ENCODE measurements at places on chromosomes 2 and 18. TPM values are rescaled to one million over a fixed set of nuclear protein-coding genes. Genes with fewer than 3 reads are reported as not detected.

DNA sequence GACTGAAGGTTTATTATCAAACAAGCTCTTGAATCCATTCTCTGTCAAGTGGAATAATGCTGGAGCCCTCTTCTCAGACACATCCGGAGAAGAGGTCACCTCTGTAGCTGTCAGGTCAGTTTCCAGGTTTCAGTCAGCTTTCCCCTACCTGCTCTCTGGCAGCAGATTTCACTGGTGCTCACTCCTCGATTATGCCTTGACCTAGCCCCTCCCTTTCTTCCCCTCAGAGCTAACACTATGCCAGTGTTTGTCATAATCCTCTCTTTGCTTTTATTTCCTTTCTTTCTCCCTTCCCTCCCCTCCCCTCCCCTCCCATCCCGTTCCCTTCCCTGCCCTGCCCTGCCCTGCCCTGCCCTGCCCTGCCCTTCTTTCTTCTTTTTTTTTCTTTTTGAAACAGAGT lies 22.5 kb upstream of the PLEKHM3 start:
- DNase-seq: peak; percentile 62
- H3K27ac ChIP-seq: peak overlapping the region; percentile 19
- no peak overlapping the region for H3K4me3 ChIP-seq
- H3K27me3 ChIP-seq: no peaks in the 10 kb centered on the region

- H3K4me1 ChIP-seq: no peaks in the 10 kb centered on the region
- no peak overlapping the region for H3K4me3 ChIP-seq
- no peak overlapping the region for H3K27ac ChIP-seq
- no peak for DNase-seq
- no peaks in the 10 kb centered on the region for H3K36me3 ChIP-seq
Observed at GRCh38 chr2:179703702-179704101, 157.7 kb downstream of the ZNF385B start.

DNA sequence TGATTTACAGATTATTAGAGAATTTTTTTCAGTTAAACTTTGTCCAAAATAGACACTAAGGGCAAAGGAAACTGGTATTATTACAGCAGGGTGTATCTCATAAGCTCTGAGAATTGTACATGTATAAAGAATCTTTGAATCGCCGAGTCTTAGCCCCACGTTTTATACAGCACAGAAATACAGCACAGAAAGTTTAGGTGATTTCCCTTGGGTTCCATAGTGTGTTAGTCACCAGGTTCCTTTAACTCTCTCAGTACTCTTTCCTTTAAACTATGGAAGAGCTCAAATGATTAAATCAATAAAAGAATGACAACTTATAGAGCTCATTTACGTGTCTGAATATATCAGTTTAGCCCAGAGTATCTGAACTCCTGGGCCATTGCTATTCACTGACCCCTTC lies 256.8 kb downstream of the NEDD4L start:
- no peaks in the 10 kb centered on the region for H3K36me3 ChIP-seq
- H3K4me1 ChIP-seq: no peaks in the 10 kb centered on the region
- H3K27ac ChIP-seq: no peak overlapping the region
- DNase-seq: no peak
- no peaks in the 10 kb centered on the region for H3K27me3 ChIP-seq
- H3K4me3 ChIP-seq: no peak overlapping the region

DNA sequence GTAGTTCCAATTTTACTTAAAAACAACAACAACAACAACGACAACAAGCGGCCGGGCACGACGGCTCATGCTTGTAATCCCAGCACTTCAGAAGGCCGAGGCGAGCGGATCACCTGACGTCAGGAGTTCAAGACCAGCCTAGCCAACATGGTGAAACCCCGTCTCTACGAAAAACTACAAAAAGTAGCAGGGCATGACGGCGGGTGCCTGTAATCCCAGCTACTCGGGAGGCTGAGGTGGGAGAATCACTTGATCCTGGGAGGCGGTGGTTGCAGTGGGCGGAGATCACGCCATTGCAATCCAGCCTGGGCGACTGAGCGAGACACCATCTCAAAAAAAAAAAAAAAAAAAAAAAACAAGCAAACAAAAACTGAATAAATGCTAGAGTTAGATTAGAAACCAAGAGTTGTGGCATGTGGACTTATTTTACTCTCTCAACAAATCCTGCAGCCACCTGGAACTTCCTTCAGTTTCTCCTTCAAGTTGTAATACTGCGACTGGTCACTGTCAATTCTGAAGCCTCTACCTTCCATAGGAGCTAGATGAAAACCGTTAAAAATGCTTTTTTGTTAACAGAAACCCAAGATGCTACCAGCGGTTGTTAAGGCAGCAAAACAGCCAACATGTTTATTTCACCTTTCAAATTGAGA lies 1.3 kb downstream of the ATP5F1A start:
- DNase-seq: peak; percentile 41
- no peaks in the 10 kb centered on the region for H3K27me3 ChIP-seq
- H3K4me3 ChIP-seq: peak overlapping the region; percentile 97
- no peaks in the 10 kb centered on the region for H3K4me1 ChIP-seq
- H3K36me3 ChIP-seq: peaks cover 4% of the 10 kb centered on the region
- H3K27ac ChIP-seq: peak overlapping the region; percentile 98

GRCh38 chr2:29878898-29879297 lies 42.5 kb downstream of the ALK start:
- no peak for DNase-seq
- H3K4me3 ChIP-seq: no peak overlapping the region
- H3K27ac ChIP-seq: no peak overlapping the region
- H3K4me1 ChIP-seq: no peaks in the 10 kb centered on the region

DNA sequence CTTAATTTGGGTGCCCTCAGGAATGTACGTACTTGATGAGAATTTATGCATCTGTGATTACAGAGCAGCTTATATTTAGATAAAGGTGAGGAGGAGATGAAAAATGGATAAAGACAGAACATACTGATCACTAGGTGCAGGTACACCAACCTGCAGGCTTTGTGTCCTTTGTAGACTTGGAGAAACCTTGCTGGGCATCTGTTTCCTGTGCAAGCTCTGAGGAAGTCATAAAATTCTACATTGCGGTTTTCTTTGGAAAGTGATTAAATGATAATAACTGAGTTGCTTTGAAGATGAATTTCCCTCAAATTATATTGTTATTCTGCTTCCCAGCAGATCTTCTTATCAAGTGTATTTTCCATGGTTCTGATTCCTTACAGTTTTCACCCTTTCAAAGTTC lies 7.7 kb downstream of the RAB27B start:
- H3K27me3 ChIP-seq: no peaks in the 10 kb centered on the region
- H3K27ac ChIP-seq: no peak overlapping the region
- H3K4me1 ChIP-seq: no peaks in the 10 kb centered on the region

DNA sequence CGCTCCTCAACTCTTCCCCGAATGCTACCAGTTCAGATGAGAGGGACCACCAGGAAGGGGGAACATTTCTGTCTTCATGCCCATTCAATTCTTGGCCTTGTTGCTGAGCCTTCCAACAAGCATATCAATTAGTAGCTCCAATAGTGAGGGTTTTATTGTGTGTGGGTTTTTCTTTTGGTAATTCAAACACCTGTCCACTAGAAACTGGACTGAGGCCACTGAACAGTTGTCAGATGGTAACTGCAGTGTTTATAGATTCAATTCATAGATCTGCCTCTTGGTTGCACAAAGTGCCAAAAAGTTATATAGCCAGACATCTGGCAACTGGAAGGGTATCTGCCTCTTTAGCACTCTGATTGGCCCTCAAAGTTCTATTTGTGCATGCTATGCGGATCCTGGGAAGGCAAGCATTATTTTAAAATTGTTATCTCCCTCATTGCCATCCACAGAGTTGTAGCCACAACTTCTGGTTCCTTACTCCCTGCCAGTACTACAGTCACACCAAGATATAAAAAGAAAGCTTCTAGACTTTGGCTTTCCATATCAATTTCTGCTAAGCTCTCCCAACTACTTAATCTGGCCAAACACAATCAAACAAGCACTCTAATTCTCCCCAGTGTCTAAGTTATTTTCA lies 83.3 kb upstream of the ZNF521 start:
- H3K27ac ChIP-seq: no peak overlapping the region
- no peaks in the 10 kb centered on the region for H3K4me1 ChIP-seq
- DNase-seq: no peak
- H3K27me3 ChIP-seq: no peaks in the 10 kb centered on the region

GRCh38 chr2:66824926-66825325 lies 390.0 kb downstream of the MEIS1 start:
- no peaks in the 10 kb centered on the region for H3K36me3 ChIP-seq
- DNase-seq: no peak
- H3K4me3 ChIP-seq: no peak overlapping the region
- no peaks in the 10 kb centered on the region for H3K27me3 ChIP-seq
- no peak overlapping the region for H3K27ac ChIP-seq
- H3K4me1 ChIP-seq: no peaks in the 10 kb centered on the region

- H3K27me3 ChIP-seq: no peaks in the 10 kb centered on the region
- no peak overlapping the region for H3K27ac ChIP-seq
- no peaks in the 10 kb centered on the region for H3K36me3 ChIP-seq
- no peak for DNase-seq
- H3K4me1 ChIP-seq: no peaks in the 10 kb centered on the region
- no peak overlapping the region for H3K4me3 ChIP-seq
Observed at GRCh38 chr2:41930807-41931566, 116.8 kb upstream of the PKDCC start.

DNA sequence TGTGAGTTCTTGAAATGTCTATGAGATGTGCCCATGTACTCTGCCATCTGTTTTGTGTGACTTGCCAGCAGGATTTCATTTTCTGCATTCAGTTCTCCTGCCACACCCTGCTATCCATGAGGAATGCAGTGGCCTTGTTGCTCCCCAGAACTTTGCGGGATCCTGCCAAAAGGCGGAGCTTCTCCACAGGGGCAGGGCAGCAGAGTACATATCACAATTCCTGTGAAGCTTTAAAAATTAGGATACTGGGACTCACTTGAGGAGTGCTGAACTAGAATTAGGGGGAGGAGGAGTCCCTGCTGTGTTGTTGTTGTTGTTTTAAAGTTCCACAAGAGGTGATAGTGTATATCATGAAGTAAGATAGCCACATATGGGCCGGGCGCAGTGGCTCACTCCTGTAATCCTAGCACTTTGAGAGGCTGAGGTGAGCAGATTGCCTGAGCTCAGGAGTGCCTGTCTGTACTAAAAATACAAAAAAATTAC lies 76.4 kb downstream of the TANC1 start:
- H3K36me3 ChIP-seq: no peaks in the 10 kb centered on the region
- H3K4me1 ChIP-seq: no peaks in the 10 kb centered on the region
- no peak for DNase-seq
- no peak overlapping the region for H3K27ac ChIP-seq
- no peak overlapping the region for H3K4me3 ChIP-seq

DNA sequence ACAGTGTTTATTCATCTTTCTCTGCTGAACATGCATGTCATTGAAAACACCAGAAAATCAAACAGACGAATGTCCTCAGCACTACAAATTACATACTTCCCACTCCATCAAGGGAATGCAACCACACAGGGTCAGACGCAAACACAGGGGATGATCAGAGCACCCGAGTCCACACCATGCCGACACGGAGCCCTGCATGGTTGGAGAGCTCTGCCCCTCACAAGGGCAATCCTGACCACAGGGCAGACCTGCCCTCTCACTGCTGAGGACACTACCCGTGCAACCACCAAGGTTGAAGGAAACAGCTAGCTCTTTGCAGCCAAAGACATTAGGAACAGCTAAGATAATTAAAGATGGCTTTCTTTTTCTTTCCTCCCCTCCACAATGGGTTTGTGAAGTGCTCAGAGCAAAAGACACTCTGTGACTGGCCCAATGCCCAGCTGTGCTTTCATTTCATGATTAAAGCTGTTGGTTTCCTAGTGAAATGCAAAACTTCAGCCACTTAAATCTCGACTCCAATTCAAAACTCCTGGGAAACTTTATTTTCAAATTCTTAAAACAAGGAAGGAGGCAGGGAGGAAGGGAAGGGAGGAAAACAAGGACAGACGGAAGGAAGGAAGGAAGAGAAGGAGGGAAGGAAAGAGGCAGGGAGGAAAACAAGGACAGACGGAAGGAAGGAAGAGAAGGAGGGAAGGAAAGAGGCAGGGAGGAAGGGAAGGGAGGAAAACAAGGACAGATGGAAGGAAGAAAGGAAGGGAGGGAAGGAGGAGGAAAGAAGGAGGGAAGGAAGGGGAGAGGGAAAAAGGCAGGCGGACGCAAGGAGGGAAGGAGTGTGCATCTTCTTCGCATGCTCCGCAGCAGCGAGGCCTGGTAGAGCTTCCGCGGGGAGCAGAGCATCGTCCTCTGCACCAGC lies 65.8 kb downstream of the NDUFA10 start:
- no peak overlapping the region for H3K4me3 ChIP-seq
- H3K27me3 ChIP-seq: no peaks in the 10 kb centered on the region
- no peak for DNase-seq

GRCh38 chr18:48860269-48861180 lies 90.2 kb downstream of the SMAD7 start:
- H3K27ac ChIP-seq: no peak overlapping the region
- no peaks in the 10 kb centered on the region for H3K36me3 ChIP-seq
- no peaks in the 10 kb centered on the region for H3K27me3 ChIP-seq
- no peak for DNase-seq
- H3K4me3 ChIP-seq: no peak overlapping the region
- no peaks in the 10 kb centered on the region for H3K4me1 ChIP-seq

GRCh38 chr2:26633993-26634595 lies 7.1 kb downstream of the CIB4 start:
- no peaks in the 10 kb centered on the region for H3K27me3 ChIP-seq
- H3K36me3 ChIP-seq: no peaks in the 10 kb centered on the region
- H3K4me3 ChIP-seq: no peak overlapping the region
- H3K4me1 ChIP-seq: no peaks in the 10 kb centered on the region
- DNase-seq: no peak
- no peak overlapping the region for H3K27ac ChIP-seq

- no peak overlapping the region for H3K27ac ChIP-seq
- no peaks in the 10 kb centered on the region for H3K36me3 ChIP-seq
- H3K27me3 ChIP-seq: no peaks in the 10 kb centered on the region
- H3K4me3 ChIP-seq: no peak overlapping the region
Observed at GRCh38 chr18:68733707-68734106, 18.8 kb upstream of the TMX3 start.

DNA sequence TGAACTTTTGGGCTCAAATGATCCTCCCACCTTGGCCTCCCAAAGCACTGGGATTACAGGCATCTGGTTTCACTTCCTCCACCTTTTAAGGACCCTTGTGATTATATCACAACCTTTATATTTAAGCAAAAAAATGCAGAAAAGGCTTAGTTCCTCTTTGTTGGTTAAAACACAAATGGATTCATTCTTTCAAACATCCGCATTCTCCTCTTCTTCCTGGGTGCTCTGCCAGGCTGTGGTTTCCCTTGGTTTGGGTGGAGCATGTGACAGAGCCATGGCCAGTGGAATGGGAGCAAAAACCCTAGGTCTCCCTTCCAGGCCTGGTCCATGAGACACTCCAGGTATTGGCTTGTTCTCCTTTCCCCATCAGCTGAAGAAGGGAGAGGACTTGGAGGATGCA lies 9.9 kb upstream of the SLC66A3 start:
- no peak overlapping the region for H3K4me3 ChIP-seq
- H3K4me1 ChIP-seq: no peaks in the 10 kb centered on the region
- no peak overlapping the region for H3K27ac ChIP-seq
- DNase-seq: no peak

- no peaks in the 10 kb centered on the region for H3K27me3 ChIP-seq
- H3K27ac ChIP-seq: no peak overlapping the region
- no peak overlapping the region for H3K4me3 ChIP-seq
- no peaks in the 10 kb centered on the region for H3K36me3 ChIP-seq
- DNase-seq: no peak
Observed at GRCh38 chr2:193590831-193591230, 1396.1 kb upstream of the TMEFF2 start.

GRCh38 chr2:50753234-50753633 lies 278.7 kb downstream of the NRXN1 start:
- no peak overlapping the region for H3K4me3 ChIP-seq
- no peaks in the 10 kb centered on the region for H3K36me3 ChIP-seq
- no peaks in the 10 kb centered on the region for H3K27me3 ChIP-seq
- DNase-seq: no peak

Gene GKN1
- not detected for total RNA-seq

Gene BCL11A
- total RNA-seq: 22.9 TPM

Gene DYSF
- 7.5 TPM for total RNA-seq

Gene LIMS1
- 34.1 TPM for total RNA-seq
